ENCODE measurements at places on chromosomes 12 and 14.

GRCh38 chr14:53896726-53897125 is 59.9 kb downstream of the BMP4 start:
- DNase-seq, result no peak

DNA sequence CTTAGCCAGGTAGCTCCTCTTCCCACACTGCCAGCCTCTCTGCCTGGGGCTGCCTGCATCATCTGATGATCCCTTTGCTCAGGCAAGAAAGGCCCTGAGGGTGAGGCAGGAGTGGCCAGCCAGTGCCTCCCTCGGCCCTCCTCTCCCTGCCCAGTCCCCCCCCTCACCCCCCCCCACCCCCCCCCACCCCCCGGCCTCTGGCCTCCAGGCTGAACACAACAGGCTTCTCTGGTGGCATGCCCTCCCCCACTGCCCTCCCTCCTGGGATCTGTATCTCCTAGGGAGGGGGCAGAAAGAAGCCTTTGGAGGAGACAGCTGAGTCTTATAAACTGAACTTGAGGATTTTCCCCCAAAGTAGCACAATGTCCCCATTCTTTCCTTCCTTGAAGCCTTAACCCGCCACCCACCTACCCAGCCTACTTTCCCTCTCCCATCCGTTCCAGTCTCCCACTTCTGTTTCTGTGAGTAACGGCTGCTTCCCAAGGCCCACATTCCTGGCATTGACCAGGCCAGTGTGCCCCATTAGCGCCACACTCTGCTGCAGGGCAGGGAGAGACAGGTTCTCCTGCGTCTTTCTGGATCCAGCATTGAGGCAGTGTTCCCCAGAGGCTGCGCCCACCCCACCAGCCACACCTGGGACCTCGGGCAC is 82.1 kb downstream of the B4GALNT3 start:
- DNase-seq, result no peak

DNA sequence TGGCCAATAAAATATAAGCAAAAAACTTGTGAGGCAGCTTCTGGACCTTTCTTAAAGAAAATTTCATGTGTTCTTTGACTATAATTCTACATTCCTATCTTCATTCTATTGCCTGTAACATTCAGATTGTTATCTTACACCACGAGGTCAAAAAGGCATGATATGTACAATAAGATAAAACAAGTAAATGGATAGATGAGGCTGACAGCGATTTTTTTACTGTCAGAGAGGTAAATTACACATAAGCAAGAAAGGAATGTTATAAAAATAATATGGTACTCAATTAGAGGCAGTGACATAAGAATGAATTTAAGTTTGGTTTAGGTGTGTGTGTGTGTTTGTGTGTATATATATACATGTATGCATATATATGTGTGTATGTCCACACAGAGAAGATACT is 660.0 kb downstream of the C12orf50 start:
- DNase-seq, result no peak

- DNase-seq, result peak; percentile 86
Observed at GRCh38 chr14:33564774-33565630, 385.9 kb downstream of the EGLN3 start.

GRCh38 chr14:100116134-100116533 is 43.3 kb downstream of the DEGS2 start:
- DNase-seq, result no peak

- DNase-seq, result no peak
Observed at GRCh38 chr14:52461721-52462120, 90.6 kb downstream of the TXNDC16 start.

DNA sequence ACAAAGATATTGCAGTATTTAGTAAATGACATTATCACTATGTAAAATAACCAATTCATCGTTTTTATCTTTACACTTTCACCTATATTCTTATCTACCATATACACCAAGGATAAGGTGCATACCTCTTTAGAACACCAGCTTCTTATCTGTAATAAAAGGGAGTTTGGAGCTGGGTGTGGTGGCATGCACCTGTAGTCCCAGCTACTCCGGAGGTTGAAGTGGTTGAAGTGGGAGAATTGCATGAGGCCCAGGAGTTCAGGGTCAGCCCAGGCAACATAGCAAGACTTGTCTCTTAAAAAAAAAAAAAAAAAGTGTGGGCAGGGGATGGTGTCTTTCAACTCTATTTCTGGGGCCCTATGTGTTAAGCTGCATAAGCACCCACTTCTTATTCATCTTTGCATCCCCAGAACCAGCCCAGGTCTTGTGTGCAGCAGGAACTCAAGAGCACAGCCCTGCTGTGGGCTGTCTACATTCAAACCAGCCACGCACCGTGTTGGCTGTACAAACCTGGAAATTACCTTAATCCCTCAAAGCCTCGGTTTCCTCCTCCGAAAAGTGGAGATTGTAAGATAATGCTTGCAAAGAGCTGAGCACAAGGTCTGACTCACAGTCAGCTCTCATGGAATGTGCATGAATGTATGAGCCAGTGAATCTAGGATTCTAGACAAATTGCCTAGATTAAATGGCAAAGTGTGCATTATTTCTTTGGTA is 256.6 kb upstream of the FOXN3 start:
- DNase-seq, result peak; percentile 19

GRCh38 chr14:64891839-64892375 is 12.2 kb upstream of the SPTB start:
- peak; percentile 79 for DNase-seq

DNA sequence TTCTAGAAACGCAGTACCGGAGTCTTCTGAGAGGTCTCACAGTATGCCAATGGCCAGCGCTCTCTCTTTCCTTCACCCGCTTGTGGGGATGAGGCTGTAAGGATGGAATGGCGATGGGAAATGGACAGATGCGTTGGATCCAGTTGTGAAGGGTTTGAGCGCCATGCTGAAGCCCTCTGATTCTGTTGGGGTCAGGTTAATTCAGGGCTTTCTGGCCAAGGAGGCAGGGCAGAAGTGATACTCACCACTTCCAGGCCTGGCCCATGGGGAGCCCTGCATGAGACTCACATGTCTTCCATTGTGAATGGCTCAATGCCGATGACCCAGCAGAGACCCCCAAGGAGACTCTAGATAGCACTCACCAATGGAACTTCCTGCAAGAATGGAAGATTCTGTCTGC is 114.3 kb downstream of the BCL11B start:
- no peak for DNase-seq

GRCh38 chr14:78083837-78084236 is 86.3 kb upstream of the NRXN3 start:
- DNase-seq, result no peak

DNA sequence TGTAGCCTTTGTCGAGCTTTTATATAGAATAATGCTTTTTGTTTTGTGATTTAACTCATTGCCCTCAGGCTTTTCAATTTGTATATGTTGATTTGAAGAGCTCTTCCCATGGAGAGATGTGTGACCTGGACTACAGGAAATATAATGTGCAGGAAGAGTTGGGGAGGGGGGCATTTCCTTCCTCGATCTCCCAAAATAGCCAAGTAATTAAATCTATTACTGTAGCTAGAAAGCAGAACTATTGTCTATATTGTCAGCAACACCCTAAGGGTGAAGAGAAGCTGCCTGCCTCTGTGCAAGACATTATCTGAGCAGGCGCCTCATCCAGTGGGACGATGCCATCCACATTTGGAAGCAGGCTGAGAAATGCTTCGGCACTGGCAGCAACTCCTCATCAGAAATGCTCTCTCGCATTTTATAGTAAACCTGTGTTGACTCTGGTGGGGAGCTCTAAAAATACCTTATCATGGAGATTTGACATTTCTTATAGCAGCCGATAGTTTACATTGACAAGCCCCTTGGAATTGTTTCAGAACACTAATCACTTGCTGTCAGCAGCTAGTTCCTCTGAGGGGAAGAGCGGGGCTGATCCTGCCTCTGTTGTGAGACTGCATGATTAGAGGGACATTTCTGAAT is 392.5 kb upstream of the RGS6 start:
- DNase-seq, result no peak

DNA sequence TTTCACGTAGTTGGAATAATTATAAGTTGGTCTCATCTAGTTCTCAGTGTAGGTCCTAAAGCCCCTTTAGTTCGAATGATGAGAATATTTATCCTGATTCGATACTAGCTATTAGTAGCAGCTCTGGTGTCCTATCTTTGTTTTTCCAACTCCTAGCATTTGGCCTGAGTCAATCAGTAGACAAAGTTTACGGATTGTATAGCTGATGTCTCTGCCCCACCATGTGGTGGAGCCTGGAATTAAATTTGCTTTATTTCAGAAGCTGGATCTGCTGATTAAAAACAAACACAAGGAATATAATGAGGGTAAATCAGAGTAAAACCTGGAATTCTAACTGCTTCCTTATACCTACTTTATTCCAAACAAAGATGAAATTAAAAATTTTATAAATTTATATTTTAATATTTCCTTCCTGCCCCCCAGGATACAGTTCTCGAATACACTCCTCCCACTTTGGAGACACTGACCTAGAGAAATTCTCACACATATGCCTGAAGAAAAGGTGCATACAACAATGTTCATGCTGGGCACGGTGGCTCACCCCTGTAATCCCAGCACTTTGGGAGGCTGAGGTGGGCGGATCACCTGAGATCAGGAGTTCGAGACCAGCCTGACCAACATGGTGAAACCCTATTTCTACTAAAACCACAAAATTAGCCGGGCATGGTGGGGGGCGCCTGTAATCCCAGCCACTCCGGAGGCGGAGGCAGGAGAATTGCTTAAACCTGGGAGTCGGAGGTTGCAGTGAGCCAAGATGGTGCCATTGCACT is 7.6 kb upstream of the BRMS1L start:
- DNase-seq, result peak; percentile 55

- DNase-seq, result no peak
Observed at GRCh38 chr12:69651922-69652321, 41.2 kb upstream of the LRRC10 start.

- peak; percentile 40 for DNase-seq
Observed at GRCh38 chr14:56196274-56196673, 78.1 kb downstream of the PELI2 start.

GRCh38 chr12:538731-539539 is 79.2 kb downstream of the B4GALNT3 start:
- DNase-seq, result peak; percentile 54

DNA sequence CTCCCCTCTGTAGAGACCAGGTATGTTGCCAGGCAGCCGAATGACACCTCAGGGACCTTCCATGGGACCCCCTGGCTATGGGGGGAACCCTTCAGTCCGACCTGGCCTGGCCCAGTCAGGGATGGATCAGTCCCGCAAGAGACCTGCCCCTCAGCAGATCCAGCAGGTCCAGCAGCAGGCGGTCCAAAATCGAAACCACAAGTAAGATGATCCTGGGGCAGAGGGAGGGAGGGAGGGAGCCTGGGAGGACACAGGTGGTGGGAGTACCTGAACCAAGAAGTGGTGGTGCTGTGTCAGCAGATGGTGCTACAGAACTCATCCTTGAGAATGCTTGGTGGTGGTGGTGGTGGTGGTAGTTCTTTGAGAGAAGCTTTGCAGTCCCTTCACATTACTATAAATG is 1.0 kb downstream of the SMARCD1 start:
- no peak for DNase-seq

- DNase-seq, result no peak
Observed at GRCh38 chr12:117646520-117646919, 285.1 kb upstream of the NOS1 start.

DNA sequence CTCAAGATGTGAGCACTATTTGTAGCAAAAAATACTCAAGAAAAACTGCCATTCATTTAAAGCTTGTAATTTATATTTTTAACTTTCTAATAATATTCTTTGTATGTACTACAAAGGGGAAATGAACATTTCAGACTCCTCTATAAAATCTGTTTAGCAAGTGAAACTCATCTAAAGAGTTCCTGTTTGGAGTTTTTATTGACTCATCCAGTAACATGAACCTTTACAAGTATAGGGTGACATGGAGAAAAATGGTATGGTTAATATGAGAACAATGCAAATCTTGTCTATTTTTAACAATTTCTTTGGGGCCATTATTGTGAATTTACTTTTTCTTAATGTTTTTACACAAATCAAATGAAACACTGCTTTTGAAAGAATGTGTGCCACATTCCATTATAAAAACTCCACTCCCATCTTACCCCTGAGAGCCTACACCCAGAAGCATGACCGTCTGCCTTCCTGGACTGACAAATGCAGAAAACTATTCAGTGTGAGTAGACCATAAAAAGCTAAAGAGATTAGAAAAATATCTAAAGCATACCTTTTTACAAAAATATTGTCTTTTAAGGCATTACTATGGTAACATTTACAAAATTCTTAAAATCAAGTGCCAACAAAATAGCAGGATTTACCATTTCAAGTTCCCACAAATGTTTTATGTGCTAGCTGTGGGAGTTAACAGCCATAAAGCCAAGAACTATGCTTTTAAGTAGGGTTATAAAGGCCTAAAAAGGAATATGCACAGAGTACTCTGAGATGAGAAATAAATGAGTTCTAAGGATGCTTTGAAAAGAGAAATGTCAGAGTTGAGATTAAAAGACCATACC is 144.0 kb downstream of the ADAMTS20 start:
- DNase-seq, result peak; percentile 54

- no peak for DNase-seq
Observed at GRCh38 chr12:54879150-54879549, 24.8 kb downstream of the MUCL1 start.

- no peak for DNase-seq
Observed at GRCh38 chr12:120116441-120116791, at the start of gene RAB35. TSS of gene RAB35 (minus strand) at chr12:120116753. CDS start at chr12:120116650, 103 bp downstream.

- peak; percentile 28 for DNase-seq
Observed at GRCh38 chr12:6181583-6182278, 18.5 kb upstream of the CD9 start.

DNA sequence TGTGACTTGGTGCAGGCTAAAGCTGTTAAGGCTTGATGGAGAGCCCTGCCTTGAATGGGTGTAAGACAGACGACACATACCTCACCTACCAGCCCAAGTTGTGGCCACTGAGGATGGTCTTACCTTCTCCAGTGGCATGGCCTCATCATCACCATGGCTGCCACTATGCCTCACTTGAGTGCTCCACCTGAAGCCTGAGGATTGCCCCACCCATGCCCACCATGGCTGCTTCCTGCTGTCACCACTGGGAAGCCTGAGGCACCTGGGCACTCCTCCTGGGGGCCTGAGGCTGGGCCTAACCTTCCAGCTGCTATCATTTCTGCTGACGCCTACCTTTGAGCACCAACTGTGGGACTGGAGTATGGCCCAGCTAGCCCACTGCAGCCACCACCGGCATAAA is 1605.7 kb upstream of the FLRT2 start:
- DNase-seq, result no peak

DNA sequence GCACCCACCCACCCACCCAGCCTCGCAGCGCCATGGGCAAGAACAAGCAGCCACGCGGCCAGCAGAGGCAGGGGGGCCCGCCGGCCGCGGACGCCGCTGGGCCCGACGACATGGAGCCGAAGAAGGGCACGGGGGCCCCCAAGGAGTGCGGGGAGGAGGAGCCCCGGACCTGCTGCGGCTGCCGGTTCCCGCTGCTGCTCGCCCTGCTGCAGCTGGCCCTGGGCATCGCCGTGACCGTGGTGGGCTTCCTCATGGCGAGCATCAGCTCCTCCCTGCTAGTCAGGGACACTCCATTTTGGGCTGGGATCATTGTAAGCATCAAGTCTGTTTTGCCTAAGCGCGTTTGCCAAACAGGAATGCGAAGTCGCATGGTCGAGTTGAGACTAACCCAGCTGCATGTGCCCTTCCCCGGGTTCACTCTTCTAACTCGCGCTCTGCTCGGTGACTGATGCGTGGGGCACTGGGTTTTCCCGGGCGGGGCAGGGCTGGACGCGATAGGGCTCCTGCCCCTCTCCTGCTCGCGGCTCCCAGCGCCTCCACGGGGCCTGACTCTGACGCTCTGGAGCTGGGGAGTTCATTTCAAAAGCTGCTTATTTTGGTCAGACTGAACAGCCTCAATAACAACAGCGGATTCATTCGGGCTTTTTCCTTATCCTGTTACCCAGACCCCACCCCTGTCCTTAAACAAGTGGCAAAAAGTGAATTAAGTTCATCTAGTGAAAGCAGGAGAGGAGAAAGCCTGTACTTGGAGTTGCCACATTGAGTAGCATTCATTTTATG is 458 bp downstream of the SSPN start:
- DNase-seq, result peak; percentile 61

- no peak for DNase-seq
Observed at GRCh38 chr12:51932218-51933076, 19.1 kb upstream of the ACVR1B start.
